ENCODE measurements at places on chromosomes 5 and 9. TPM values are rescaled to one million over a fixed set of nuclear protein-coding genes. Genes with fewer than 3 reads are reported as not detected.
A peak's percentile ranks its signal among the peaks of the same experiment; 100 is the strongest.

SUSD1 gene
- total RNA-seq: 5.4 TPM

TPPP gene
- total RNA-seq: 8.2 TPM

PCDHGA2 gene
- not detected for total RNA-seq

- peak; percentile 39 for DNase-seq
- no peaks in the 10 kb centered on the region for H3K27me3 ChIP-seq
- no peak overlapping the region for H3K4me3 ChIP-seq
- H3K27ac ChIP-seq: peak overlapping the region; percentile 10
Observed at GRCh38 chr5:76735762-76736545, 20.0 kb downstream of the F2R start.

DNA sequence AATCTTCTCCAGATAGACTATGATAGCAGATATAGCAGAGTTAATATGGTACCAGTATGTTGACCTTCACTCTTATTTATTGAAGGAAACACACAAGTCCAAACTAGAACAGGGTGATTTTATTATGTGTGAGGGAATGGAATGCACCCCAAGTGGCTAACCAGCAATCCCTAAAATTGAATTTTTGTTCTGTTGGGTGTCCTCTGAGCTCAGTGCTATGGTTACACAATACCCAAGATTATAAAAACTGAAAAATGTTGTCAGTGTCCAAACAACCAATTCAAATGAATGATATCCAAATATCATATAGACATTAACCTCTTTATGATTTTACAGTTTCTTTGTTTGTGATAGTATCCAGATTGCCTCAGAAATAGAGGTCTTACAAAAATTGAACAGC lies 60.9 kb downstream of the NNT start:
- no peak overlapping the region for H3K4me3 ChIP-seq
- H3K27me3 ChIP-seq: no peaks in the 10 kb centered on the region
- no peak overlapping the region for H3K27ac ChIP-seq
- no peak for DNase-seq
- no peaks in the 10 kb centered on the region for H3K4me1 ChIP-seq

All from CD4-positive, alpha-beta T cell (primary cell).